ENCODE measurements at places on chromosomes 4 and X.
A peak's percentile ranks its signal among the peaks of the same experiment; 100 is the strongest.

DNA sequence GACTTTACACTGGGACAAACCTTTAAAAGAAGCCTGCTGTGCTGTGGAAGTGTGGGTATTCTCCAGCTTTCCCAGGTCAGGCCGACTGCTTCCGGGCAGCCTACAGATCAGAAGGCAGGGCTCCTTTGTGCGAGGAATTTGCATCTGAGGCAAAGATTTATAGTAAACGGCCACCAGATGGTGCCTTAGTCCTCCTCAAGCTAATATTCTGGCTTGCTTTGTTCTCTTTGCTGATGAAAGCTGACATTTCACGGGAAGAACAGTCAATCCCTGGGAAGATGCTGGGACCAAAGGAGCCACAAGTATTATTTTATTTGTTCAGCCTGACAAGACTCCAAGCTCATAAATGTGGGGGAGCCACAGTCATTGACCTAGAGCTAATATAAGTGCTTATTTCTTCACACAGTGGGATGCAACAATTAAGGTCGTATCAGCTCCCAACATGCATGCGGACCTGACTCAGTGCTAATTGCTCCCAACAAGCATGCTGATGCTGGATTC is 120.7 kb upstream of the TRIM2 start:
- peak; percentile 79 for DNase-seq

- peak; percentile 20 for DNase-seq
Measured at GRCh38 chr4:185839770-185840169, 27.8 kb upstream of the SORBS2 start.

DNA sequence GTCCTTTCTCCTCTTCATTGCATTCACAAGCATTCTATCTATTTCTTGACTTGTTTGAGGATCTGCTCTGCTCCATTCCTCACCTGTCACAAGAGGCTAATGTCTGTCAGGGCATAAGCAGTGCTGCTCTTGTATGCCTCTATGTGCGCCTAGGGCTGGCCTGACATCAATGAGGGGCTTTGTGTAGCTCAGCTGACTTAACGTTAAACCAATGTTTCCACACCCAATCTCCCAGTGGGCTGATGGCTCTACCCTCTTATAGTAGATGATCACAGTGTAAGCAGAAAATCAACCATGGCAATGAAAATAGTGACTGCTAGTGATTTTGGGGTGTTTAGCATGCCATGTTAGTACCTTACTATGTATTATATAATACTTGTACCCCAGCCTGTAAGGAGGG is 139.0 kb downstream of the UNC5C start:
- DNase-seq: no peak

- no peak for DNase-seq
Measured at GRCh38 chrX:40260146-40260747, 162.5 kb upstream of the BCOR start.

DNA sequence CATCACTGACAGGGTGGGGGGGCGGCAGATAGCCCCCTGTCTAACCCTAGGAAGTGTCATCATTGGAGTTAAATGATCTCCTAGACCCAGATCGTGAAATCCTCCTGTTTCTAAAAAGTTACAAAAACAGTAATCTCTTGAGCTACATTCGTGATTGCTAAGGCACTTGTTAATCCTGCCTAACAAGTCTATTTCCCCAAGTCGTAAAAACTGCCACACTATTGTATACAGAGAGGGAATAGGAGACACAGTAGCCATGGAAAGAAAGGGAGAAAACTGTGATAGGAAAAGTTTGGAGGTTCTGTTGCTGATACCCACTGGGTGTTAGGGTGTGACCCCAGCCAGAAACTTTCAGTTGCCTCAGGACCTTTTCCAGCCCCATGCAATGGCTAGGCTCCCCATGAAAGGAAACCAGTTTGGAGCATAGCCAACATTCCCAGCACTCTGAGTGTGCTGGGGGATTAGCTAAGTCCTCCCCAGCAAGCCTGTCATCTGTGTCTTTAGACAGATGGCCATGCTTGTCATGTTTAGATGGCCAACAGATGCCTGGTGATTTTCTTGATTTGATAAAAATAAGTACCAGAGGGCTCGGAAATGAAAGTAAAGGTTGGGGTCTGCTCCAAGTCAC is 63.3 kb upstream of the ANXA10 start:
- DNase-seq: peak; percentile 49

DNA sequence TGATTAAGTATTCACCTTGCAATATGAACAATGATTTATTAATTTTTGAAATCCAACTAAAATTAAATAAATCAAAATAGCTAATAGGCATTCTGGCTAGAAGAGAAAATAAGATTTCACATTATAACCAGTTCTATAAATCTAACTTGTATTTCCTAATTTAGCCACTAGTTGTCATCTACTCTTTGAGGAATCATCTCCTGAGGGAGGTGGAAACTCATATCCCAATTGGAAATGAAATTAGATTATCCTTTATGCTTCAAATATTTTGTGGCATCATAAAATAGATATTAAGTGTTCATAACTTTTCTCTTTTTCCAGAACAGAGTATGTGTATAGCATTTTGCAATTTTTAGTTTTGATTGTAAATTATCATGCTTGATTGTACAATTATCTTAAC is 558.5 kb upstream of the DIAPH2 start:
- no peak for DNase-seq

GRCh38 chrX:17798921-17799320 is 61.6 kb downstream of the SCML1 start:
- DNase-seq: no peak
